Fibroblast of skin of back (primary cell): ENCODE measurements at places on chromosomes 1 and 21.

DNA sequence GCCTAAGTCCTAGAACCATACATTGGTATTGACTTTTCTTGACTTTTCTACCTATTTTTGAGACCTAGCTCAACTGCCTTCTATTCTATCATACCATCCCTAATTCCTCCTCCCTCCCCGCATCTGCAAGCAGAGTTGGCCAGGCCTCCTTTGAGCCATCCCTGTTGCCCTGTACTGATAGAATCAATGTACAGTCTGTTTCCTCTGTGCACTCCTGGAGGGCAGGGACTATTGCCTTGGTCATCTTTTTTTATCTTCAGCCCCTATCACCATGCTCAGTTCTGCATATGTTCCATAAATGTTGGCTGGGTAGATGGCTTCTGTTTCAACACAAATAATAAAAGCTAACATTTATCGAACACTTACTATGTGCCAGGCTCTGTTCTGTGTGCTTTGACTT lies 4.0 kb upstream of the RGS16 start:
- no peak for DNase-seq

- peak; percentile 27 for DNase-seq
Observed at GRCh38 chr1:151720974-151721787, at the start of gene RIIAD1. Gene RIIAD1 (plus strand): TSS chr1:151721522. CDS start chr1:151721537, 15 bp downstream.

GRCh38 chr21:30718239-30718909 lies at the start of gene KRTAP21-3:
Gene KRTAP21-3 (minus strand): TSS chr21:30718777. CDS start chr21:30718759, 18 bp downstream.
- DNase-seq, result peak; percentile 82

- peak; percentile 64 for DNase-seq
Observed at GRCh38 chr1:1777950-1778662, at the start of gene NADK. Gene NADK (minus strand): TSS chr1:1778470. CDS start chr1:1765406, 13,064 bp downstream.

- DNase-seq, result no peak
Observed at GRCh38 chr1:7315946-7316345, 455.1 kb upstream of the VAMP3 start.

DNA sequence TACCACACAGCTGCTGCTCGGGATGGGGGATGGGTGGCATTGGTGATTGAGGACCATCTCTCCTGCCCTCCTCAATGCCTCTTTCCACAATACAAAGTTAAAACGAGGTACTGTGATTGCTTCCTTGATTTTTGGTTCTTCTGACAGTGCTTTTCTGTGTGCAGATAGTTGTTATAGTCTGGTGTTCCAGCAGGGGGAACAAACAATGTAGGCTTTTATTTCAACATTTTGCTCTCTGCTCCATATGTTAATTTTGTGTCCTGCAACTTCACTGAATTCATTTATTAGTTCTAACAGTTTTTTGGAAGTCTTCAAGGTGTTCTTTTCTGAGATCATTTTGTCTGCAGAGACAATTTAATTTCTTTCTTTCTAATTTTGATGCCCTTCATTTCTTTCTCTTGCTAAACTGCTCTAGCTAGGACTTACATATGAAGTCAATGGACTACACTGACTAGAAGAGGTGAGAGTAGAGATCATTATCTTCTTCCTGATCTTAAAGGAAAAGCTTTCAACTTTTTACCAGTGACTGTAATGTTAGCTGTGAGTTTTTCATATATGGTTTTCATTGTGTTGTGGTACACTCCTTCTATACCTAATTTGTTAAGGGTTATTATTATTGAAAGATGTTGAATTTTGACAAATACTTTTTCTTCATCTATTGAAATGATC lies 45.4 kb downstream of the TNFSF18 start:
- DNase-seq, result no peak

GRCh38 chr21:32772281-32773047 lies 909 bp upstream of the PAXBP1 start:
- peak; percentile 38 for DNase-seq

- no peak for DNase-seq
Observed at GRCh38 chr1:94550396-94550795, 8.8 kb upstream of the F3 start.

- DNase-seq, result no peak
Observed at GRCh38 chr1:175673371-175674150, 69.8 kb downstream of the TNR start.

DNA sequence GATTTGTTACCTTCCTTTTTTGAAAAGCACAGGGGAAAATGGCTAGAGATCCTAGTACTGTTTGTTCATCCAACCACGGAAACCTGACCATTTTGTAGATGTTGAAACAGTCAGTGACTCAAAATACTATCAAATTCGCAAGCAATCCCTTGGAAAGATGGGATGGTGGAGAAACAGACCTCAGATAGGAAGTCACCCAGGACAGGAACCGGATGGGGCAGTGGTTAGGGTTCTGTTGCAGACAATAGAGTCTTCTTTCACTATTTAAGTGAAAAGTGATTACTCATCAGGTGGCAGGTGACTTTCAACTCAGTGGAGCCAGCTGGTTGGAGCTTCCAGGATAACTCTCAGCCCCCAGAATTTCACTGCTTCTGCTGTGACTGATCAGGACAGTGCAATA lies 17.0 kb downstream of the LHX4 start:
- DNase-seq, result no peak

- no peak for DNase-seq
Observed at GRCh38 chr1:74731399-74732052, 1.3 kb downstream of the CRYZ start.

DNA sequence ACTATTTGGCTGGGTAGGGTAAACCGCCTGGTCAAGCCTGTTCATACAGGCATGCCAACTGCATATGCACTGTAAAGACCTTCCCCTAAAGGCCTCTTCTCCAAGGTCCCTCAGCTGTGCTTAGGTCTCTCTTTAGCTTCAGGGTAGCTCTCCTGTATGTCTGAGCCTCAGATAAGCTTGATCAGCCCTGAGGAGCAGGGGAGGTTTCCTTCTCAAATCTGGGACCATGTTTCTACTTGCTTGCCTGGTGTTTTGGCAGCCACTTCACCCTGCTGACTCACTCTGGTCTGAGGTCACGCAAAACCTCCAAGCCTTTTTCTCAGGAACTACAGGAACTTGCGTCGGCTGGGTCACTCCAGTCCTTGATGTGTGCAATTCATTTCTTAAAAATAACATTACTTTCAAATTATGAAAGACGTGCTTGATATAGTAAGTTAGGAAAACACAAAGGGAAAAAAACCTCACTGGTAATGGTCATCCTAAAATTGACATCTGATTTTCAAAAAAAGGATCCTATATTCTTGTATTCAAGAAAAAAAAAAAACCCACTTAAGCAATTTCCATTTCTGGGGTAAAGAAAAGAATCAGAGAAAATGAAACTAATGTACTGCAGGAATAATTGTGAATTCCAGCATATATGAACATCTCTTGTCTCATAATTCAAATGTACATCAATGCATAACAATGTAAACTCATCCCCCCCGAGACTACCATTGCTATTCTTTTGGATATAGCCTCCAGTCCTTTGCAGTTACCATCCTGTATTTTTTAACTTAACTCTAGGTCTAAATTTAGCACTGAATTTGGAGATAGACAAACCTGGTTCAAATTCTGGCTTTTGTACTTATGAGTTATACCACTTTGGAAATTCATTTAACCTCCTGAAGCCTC lies 24.8 kb upstream of the RNF19B start:
- peak; percentile 94 for DNase-seq

DNA sequence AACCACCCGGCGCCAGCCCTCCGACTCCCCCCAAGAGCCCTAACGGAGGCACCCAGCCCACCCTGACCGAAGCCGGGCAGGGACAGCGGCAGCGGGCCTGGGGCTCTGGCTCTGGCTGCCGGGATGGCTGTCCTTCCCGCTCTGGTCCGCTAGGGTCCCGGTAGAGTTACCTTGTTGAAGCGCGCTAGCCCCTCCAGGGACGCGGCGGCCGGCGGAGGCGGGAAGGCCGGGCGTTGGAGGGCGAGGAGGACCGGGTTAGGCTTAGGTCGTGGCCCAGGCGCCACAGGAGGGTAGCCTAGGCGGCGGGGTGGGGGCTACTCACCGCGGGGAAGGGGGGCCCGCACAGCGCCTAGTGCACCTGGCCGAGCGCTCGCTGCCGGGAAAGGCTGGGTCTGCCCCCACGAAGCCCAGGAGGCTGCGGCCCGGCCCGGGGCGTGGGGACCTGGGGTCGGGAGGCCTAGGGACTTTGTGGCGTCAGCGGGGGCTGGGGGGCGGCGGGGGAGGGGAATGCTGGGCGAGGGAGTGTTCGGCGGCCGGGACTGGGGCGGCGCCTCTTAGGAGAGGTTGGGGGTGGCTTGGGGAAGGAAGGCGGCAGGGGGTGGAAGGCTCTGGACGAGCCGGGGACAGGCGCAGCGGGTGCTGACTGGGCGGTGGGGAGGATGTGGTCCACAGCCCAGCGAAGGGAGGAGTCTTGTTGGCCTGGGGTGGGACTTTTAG lies at the start of gene TRIM17:
Gene TRIM17 (minus strand): TSS at position 645 of the 717 bp plus-strand sequence. CDS start 1,789 bp downstream, outside the sequence.
- DNase-seq, result peak; percentile 34

GRCh38 chr21:36552434-36552785 lies 72.5 kb upstream of the CLDN14 start:
- DNase-seq, result no peak

DNA sequence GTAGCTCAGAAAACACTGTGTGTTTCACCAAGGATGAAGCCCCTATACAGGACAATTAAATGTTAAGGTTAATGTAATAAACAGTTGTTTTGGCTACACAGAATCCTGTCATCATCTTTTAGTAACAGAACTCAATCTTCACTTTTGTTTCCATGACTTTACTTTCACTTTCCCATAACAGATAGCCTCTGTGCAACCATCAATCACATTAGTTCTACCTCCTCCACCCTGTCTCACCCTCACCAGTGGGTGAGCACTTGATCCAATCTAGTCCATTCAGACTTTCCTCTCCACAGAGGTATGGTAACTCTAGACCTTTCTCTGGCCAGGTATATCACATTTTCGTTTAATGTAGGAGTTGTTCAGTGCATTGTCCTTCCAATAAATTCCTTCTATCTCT lies 1018.5 kb downstream of the ADGRL2 start:
- no peak for DNase-seq

DNA sequence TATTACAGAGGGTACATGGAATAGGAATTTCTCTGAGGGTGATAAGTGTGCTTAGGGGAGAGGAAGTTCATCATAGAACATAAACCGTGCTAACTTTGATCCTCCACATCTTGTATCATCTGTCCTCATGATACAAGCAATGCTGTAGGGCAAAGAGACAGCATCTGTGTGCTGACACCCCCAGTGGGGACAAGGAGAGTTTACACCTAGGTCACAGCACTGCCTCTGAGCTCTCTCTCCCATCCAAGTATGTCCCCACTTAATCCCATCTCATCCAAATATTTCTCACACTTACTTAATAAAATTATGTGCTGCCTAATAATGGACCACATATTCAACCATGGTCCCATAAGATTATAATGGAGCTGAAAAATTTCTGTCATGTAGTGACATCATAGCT lies 4.3 kb upstream of the TEDDM1 start:
- no peak for DNase-seq

- DNase-seq, result no peak
Observed at GRCh38 chr1:65434255-65434654, 13.8 kb downstream of the LEPR start.

- peak; percentile 28 for DNase-seq
Observed at GRCh38 chr1:206467915-206468314, 2.4 kb upstream of the IKBKE start.

- no peak for DNase-seq
Observed at GRCh38 chr1:95096218-95096841, 20.8 kb upstream of the TLCD4 start.

GRCh38 chr1:8312235-8313218 lies 5.4 kb upstream of the SLC45A1 start:
- no peak for DNase-seq

DNA sequence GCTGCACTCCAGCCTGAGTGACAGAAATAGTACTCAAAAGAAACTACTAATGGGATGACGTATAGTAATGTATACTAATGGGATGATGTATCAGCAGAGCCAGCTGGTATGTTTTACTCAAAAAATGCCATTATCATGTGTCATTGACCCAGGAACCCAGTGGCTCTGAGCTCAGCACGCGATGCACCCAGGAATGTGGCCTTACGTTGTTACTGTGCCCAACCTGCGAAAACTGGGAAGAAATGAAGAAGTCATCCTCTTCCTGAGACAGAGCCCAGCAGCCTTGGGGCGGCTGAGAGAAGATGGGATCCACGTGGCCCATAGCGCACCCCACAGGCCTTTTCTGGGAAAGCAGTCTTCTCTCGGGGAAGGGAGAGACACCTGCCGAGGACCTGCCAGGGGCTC lies 8.8 kb downstream of the UBE2J2 start:
- peak; percentile 100 for DNase-seq

DNA sequence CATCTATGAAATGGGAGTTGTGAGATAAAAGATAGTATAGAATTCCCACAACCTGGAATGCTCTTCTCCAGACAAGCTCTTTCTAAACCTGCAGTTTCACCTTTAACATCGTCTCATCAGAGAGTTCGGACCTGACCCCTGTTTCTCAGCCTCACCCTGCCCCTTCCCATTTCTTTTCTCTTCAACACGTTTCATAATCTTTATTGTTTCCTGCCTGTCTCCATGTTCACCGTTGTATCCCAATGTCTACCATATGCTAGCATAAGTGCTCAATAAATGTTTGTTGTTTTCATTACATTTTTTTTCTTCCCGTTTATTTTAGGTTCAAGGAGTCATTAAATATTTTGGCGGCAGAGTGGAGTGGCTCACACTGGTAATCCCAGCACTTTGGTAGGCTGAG lies 32.4 kb downstream of the SESN2 start:
- DNase-seq, result no peak

DNA sequence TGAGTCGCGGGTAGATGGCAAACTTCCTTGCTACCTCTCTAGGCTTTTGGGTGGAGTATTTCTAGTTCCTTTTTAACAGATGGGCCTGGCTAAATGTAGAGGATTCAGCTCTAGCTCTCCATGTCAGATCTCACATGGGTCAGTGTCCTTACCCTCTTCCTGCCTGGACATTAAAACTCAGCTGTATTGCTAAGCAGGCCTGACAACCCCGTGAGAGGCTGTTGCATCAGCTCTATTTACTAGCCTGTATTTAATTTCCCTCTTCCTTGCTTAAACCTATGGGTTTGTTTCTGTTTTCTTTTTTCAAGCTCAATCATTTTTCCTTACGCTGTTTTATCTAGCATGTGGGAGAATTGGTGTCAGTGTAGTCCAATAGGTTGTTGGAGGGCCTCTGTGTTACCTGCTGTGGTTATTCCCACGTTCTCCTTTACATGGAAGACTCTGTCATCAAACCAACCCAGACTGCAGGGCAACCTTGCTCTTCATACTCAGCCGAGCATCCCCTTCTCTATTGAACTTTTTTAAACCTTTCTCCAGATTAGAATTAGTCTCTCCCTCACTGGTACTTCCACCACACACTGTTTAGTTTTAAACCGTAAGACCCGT lies 79.5 kb upstream of the BACH1 start:
- peak; percentile 39 for DNase-seq
